ENCODE measurements at places on chromosomes 6 and 20.

DNA sequence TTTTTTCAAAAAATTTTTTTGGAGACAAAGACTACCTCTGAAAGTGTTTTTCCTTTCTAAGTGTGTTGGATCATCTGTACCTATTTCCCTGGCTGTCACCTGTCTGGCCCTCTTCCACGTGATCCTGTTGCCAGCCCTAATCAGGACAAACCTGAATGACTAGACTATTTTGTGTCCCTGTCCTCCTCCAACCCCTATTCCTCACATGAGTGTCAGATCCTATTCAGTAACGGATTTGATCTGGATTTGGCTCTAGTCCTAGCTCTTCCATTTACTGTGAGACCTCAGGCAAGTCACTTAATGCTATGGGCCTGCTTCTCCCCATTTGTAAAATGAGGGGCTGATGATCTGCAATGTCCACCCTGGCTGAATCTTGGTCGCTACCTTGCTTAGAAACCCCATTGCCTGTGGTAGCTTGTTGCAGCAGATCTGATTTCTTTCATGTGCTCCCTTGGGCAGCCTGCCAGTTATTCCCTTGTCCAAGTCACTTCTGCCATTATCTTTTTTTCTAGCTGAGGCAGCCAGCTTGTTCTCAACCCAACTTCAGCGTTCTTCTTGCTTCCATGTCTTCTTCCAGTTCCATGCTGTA lies 4.8 kb downstream of the PHF20 start:
- DNase-seq: peak; percentile 46

- DNase-seq: no peak
These were observed 239.5 kb upstream of the RAB32 start for GRCh38 chr6:146304181-146304580.

- no peak for DNase-seq
These were observed 68.3 kb upstream of the BTBD3 start for GRCh38 chr20:11849270-11849915.

DNA sequence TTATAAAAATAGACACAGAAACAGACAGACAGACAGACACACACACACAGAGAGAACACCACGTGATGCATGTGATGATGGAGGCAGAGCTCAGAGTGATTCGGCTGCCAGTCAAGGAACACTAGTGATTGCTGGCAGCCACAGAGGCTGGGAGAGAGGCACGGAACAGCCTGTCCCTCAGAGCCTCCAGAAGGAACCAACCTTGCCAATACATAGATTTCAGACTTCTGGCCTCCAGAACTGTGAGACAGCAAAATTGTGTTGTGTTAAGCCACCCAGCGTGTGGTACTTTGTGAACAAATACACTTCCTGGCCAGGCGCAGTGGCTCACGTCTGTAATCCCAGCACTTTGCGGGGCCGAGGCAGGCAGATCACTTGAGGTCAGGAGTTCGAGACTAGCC lies 9.5 kb upstream of the PARD6B start:
- no peak for DNase-seq

DNA sequence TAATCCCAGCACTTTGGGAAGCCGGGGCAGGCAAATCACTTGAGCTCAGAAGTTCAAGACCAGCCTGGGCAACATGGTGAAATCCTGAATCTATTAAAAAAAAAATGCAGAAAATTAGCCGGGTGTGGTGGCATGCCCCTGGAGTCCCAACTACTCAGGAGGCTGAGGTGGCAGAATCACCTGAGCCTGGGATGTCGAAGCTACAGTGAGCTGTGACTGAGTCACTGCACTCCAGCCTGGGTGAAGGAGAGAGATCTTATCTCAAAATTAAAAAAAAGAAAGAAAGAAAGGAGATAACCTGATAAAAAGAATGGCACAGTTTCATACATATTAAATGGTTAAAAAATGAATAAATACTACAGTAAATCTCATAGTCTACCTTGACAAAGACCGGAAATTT lies 123.6 kb upstream of the TNFAIP3 start:
- no peak for DNase-seq

GRCh38 chr6:158996856-158997255 lies 3.1 kb downstream of the RSPH3 start:
- DNase-seq: no peak

DNA sequence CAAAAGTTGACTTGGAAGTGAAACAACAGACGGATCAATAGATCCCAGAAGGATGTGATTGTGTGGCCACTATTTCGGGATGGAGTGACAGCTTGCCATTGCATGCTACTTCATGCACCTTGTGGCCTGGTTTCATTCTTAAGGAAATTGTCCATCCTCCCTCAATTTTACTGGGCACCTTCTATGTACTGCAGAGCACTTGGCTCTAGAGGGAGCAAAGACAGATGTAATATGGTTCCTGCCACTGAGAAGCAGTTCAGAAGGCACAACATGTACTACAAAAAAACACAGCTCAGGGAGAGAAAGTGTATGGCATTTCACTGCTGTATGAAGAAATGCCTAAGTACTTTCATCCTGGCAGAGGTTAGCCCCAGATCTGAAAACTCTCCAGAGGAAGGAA lies 91.9 kb downstream of the FOXA2 start:
- DNase-seq: no peak

GRCh38 chr6:36364669-36365479 lies 22.6 kb downstream of the ETV7 start:
- DNase-seq: no peak

DNA sequence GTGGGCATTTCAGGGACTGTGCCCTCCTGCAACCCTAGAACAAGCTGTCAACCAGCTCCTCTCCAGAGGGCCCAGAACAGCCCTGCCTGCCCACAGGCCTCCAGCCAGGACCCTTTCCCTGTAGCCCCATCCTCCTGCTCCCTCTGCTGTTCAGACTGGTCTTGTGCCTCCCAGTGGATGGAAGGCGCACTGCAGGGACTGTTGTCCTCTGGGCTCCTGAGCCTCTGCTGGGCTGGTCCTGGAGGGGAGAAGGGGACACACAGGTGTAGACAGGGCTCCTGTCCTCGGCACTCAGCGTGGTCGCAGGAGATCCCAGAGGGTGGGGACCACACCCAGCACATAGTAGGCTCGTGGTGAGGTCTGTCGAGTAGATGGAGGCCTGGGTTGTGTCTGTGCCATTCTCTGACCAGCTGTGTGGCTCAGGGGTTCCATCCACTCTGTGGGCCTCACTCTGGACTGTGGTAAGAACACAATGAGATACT lies 11.5 kb downstream of the ITPR3 start:
- peak; percentile 25 for DNase-seq

DNA sequence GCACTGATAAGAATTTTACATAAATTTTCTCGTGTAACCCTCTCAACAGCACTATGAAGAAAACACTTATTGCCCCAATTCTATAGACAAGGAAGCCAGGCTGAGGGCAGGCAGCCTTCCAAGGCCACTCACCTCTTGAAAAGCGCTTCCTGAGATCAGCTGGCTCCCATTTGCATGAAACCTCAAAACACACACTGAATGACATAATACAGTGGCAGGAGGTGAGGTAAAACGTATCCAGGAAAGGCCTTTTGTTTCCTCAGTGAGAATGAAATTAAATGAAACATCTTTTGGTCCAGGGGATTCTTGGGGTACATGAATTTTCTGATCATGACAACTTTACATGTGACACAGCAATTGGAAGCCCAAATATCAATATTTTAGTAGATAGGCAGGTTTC lies 112.5 kb downstream of the WDR27 start:
- no peak for DNase-seq

- DNase-seq: no peak
These were observed 11.7 kb downstream of the ADNP start for GRCh38 chr20:50919567-50919966.

DNA sequence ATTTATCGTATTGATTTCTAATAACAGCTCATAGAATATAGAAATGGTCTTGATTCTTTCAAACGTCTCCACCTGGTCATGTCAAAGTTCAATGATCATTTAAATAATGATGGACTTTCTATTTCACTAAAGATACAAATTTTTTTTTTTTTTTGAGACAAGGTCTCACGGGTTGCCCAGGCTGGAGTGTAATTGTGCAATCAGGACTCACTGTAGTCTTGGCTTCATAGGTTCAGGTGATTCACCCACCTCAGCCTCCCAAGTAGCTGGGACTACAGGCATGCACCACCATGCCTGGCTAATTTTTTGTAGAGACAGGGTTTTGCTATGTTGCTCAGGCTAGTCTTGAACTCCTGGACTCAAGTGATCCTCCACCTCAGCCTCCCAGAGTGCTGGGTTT lies 25.2 kb downstream of the KLHL31 start:
- DNase-seq: no peak

DNA sequence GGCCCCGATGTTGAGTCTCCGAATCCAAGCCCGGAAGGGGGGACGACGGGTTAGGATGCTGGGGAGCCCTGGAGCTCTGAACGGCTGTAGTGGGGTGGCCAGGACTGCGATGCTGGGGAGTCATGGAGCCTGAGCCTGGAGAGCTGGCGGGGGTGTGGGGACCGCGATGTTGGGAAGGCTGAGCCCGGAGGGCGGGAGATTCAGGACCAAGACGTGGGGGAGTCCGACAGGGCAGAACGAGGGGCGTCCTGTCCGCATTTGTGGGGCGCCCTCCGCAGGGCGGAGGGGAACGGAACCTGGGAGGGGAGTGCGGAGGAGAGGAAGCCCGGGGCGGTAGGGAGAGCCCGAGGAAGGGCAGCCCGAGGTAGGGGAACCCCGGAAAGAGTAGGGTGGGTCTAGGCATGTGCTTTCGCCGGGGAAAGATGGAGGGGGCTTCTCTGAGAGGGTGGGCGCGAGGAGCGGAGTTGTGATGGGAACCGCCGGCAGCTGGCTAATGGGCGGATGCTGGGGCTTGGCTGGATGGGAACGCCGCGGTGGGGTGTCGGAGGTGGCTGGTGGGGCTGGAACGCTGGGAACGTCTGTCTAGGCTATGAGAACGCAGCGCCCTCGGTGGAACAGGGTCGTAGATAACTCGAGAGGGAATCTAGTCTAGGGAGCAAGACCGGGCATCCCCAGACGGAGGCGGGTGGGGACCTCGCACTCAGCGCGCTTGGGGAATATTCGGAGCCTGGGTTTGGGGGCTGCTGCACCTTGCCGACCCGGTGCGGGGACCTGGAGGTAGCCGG lies 684 bp downstream of the PAQR8 start:
- peak; percentile 30 for DNase-seq

GRCh38 chr6:151948002-151948743 lies 140.7 kb downstream of the ESR1 start:
- DNase-seq: no peak

DNA sequence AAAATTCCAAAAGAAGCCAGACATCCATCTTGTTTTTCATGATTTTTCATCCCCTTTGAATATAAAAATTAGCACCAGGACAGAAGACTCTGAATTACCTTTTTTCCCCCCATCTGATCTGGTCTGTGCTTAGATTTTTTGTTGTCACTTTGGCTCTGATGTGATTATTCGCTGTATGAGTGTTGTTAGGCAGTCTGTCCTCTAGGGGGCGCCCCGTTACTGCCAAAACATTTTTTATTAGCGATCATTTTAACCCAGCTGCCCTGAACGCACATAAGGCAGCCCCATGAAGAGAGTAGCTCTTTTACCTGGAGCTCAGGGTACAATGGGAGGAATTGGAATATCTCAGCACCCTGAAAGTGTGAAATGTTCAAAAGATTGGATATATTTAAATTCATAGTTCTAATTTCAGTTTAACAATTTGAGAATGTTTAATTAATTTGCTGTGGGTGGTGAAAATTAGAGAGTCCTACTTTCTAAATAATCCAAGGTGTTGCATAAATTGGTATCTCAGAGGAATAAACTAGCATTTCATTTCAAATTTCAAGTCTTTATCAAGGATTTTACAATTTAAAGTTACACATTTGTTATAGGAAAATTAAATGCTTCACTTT lies 60.8 kb downstream of the PRPH2 start:
- DNase-seq: peak; percentile 70

- peak; percentile 87 for DNase-seq
These were observed 176.7 kb downstream of the HACE1 start for GRCh38 chr6:104682722-104683643.

GRCh38 chr6:161736326-161736725 lies 462.5 kb upstream of the AGPAT4 start:
- DNase-seq: no peak

GRCh38 chr6:6715465-6715864 lies 126.9 kb downstream of the LY86 start:
- no peak for DNase-seq

- DNase-seq: no peak
These were observed 122.8 kb downstream of the ALDH8A1 start for GRCh38 chr6:134826889-134827737.

- peak; percentile 17 for DNase-seq
These were observed 128.0 kb downstream of the RIN2 start for GRCh38 chr20:19885939-19886660.

DNA sequence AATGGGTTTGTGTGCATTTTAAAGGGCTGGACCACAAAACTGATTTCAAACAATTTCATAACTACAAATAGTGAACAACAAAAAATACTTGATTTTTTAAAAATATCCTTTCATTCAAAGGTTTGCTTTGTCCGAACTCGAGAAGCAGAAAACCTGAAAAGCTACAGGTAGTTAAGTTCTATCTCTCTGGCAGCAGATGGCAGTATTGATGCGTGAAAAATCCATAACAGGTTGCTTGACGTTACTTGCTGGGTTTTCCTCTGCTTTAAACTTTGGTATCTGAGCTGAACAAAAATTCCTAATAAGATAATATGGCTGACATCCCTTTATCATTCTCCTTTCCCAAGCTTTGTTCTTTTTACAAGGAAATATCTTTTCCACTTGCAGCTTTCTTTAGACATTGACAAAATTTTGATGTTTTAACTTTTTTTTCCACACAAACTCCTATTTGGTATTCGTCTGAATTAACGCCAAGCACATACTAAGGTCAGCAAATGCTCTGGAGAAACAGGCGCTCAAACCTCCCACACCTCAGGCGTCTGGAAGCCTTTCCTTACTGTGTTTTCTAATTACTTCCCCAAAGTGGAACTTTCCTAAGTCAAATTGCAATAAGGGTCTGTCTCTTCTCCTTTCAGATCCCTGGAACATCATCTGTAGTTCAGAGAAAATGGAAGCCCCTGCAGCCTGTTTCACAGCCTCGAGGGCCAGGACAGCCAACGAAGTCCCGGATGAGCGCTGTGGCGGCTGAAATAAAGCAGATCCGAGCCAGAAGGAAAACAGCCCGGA lies 50.3 kb upstream of the GFRAL start:
- DNase-seq: peak; percentile 48

DNA sequence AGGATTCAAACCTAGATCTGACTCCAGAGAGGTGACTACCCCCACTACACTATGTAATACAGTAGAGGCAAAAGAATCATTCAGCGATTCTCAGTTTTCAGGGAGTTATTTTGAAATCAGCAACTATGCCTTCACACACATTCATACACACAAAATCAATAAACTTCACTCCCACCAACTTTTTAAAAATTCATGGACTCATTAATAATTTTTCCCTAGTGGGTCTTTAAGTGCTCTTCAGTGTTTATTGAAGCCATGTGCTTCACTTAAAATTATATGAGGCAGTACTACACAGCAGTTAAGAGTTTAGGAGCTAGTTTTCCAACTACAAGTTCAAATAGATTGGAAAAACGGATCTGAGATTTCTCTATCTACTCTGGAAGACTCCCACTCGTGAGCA lies 452.7 kb upstream of the ADGRB3 start:
- no peak for DNase-seq

- DNase-seq: no peak
These were observed 6.5 kb downstream of the CEP162 start for GRCh38 chr6:84220809-84221409.
